ENCODE measurements at places on chromosomes 3 and 15.
A peak's percentile ranks its signal among the peaks of the same experiment; 100 is the strongest.

DNA sequence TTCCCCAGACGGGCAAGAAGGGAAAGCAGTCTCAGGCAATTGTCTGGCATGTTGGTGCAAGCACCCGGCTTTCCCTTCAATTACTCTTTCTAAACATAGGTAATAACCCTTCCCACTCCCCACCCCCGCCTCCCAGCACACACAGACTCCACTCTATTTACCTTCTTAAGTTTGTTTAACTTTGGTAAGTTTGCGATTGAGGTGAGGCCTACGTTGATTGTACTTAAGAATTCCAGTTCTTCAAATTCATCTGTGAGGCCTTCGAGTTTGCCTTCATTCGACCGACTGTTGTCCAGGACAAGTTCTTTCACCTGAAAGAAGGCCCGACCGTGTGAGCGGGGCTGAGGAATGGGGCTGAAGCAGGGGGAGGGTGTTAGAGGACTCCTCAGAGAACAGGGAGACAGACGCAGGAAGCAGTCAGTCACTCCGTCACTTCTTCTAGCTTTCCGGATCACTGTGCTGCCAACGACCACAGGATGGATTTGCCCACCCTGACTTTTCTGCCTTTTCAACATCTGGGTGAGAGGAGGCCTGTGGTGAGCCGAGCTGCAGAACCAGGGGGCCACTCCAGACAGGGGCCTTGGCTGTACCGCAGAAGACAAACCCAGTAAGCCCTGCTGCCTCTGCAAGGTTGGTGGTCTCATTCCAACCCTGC, 33.0 kb downstream of the ANP32A start:
- no peak for DNase-seq

- DNase-seq, result no peak
Observed at GRCh38 chr15:60875681-60876080, 353.4 kb downstream of the RORA start.

GRCh38 chr15:99485992-99486370, 79.8 kb upstream of the MEF2A start:
- DNase-seq, result no peak

GRCh38 chr3:147391781-147392624, 14.3 kb downstream of the ZIC4 start:
- no peak for DNase-seq

DNA sequence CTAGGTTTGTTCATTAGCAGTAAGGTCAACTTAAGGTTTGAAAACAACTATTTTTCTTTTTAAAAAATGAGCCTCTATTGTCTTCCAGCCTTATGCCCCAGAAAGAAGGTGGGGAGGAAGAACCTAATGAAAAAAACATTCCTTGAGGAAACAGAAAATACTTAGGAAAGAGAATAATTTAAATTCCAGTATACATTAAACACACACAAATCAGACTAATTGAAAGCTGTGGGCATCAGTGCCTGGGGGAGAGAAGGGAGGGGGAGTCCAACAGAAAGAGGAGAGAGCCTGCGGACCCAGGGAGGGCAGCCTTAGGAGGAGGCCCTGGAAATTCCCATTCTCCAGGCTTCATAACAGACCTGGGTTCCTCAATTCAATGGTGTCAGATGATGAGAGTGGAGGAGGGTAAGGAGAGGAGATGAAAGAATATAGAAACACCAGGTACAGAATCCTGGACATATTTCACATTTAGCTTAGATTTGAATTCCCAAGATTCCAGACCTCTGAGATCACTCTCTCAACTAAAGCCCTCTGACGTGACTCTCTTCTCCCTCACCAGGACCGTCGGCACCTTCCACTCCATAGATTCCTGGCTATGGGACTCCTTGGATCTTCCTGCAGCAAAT, 320.5 kb upstream of the UMPS start:
- DNase-seq, result no peak

- no peak for DNase-seq
Observed at GRCh38 chr3:132325103-132325606, 7.9 kb downstream of the ACP3 start.

DNA sequence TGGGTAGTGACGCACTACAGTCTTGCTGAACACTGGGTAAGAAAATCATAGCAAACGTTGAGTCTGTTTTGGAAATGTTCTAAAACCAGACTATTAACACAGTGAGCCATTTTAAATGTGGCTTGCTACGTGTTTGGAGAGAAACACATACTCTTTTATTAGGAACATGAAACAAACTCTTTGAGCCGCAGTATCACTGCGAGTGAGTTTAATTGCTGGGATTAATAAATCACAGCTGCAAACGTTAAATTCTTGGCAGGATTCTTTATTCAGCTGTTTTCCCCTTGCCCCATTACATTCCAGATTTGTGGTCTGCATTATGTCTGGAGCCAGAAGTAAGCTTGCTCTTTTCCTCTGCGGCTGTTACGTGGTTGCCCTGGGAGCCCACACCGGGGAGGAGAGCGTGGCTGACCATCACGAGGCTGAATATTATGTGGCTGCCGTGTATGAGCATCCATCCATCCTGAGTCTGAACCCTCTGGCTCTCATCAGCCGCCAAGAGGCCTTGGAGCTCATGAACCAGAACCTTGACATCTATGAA, 33.6 kb downstream of the BTD start:
- no peak for DNase-seq

DNA sequence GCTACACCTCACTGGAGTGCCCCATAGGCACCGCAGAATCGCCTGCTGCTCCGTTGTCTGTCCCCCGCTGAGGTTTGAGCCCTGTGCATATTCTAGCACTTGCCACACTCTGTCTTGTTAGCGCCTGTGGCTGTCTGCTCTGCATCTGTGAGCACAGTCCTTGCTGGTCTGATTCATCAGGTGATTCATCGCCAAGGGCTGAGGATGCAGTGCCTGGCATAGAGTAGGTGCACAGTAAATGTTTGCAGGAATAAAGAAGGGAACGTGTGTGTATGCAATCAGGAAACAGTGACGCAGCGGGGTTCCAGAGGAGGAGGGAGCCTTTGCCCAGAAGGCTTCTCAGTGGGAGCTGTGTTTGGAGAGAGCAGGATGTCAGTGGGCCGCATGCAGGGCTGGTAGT, 124.0 kb upstream of the PLXNA1 start:
- no peak for DNase-seq

DNA sequence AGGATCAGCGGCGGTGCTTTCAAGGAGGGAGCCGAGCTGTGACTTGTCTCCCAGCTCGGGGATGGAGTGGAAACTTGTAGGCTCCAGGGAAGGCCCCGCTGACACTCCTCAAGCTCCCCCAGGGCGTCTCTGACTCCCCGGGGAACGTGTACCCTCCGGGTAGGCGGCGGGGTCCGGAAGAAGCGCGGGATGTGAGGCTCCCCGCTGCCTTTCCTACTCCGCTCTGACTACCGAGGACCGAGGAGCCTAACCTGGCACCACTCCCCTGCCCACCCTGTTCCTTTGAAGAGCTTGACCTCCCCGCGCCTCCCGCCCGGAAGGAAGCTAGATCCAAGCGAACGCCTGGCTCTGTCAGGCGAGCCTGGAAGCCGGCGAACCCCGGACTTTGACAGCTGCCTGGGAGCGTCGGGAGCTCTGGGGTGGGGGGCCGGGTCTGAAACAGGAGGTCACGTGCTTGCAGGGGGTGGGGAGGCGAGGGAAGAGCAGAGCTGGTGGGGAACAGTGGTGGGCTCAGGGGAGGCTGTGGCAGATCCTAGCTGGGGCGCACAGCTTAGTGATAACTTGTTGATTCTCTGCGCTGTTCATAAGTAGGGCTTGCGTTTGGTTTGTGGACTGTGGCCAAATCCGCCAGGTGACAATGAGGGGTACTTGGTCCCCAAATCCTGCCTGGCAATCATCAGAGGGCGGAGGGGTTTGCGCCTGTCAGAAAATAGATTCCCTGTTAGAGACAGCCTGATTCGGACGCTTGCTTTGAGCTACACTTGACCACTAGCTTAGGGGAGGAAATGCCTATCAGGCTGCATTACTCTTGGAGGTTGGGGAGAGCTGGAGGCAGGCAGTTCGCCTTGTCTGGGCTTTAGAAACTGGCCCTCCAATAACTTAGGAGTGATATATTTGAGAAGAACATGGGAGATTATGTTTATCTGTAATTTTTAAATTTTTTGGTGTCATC, 1.2 kb downstream of the CLSTN2 start:
- DNase-seq, result no peak

GRCh38 chr15:56963126-56963525, 44.7 kb downstream of the TCF12 start:
- no peak for DNase-seq

DNA sequence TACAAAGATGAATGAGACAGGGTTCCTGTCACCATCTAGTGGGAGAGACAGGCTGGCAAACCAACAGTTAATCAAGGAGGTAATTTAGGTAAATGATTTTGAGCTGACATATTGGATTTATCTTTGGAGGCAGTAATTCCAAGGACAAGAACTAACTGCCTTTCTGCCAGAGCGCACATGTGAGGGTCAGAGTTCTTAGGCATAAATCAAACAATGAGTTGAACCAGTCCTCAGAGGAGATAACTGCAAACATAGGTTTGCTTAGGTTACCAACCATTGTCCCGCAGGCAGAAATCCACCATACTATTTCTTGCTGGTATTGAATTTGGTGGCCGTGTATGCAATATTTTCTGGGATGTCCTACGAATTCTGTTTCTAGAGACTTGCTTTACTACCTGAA, 14.2 kb upstream of the PPP1R2 start:
- no peak for DNase-seq

DNA sequence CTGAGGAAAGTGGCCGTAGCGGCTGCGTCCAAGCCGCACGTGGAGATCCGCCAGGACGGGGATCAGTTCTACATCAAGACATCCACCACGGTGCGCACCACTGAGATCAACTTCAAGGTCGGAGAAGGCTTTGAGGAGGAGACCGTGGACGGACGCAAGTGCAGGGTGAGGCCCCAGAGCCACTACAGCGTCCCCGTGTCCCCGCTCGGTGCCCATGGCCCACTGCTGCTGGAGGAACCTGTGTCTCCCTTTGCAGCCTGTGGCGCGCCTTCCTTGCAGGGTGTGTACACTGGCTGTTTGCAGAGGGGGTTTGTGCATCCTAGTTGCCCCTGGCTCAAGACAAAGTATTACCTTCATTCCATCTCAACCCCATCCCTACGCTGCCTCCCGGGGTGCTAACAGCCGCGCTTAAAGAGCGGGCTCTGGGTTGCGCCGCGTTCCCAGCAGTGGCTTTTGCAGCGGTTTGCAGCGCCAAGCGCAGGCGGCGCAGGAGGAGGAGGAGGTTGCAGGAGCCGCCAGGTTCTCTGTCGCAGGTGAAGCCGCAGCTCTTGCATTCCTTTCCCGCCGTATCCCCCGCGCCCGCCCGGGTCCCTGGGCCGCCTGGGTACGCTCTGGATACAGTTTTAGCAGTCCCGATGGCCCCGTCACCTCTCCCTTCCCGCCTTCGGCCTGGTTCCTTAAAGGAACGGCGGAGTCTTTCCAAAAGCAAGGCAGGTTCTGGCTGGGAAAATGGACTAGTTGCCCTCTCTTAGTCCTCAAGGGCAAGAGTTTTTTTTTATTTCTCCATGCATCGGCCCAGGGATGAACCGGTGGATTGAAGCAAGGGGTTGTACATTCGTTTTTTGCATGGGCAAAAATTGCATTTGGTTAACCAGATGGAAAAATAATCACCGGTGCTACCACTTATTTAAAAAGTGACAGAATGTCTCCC, 1.2 kb downstream of the CRABP1 start:
- no peak for DNase-seq

DNA sequence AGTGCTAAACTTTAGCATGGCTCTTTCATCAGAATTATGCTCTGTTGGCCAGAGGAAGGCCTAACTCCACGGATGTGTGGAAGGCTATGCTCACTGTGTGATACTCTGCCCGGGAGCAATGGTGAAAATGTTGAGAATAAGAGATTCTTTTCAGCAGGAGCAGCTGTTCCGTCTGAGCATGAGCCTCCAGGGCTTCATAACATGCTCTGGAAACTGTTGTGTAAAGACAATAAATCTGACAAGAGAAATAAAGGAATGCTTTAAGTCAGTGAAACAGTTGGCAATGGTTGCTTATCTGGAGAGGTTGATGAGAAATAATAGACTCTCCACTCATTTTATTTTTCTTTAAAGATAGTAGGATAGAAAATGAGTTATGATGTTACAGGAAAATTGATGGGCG, 269.8 kb downstream of the DIPK2A start:
- DNase-seq, result no peak

GRCh38 chr3:123328851-123329635, 119.8 kb downstream of the ADCY5 start:
- peak; percentile 50 for DNase-seq

- DNase-seq, result no peak
Observed at GRCh38 chr3:69864141-69864540, 124.9 kb downstream of the MITF start.

DNA sequence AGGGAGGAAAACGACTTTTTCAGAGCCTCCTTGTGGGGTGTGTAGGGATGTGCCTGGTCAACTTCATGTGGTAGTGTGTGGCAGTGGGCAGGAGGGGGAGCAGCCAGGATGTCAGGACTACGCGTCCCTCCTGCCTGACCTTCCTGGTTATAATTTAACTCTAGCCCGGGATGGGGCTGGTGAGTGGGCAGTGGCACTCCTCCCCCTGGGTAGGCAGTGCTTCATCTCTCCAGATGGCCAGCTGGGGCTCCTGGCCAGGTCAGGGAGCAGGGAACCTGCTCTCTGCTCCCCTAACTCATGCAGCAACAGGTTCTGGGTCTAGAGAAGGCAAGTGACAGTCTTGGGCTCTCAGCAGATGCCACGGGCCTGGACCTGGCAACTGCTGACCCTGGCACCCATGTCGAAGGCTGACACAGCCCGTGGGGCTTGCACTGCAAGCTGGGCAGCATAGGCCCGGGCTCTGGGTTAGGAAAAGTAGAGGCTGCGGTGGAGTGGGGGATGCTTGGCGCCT, 2.6 kb downstream of the ITIH4 start:
- DNase-seq, result no peak

DNA sequence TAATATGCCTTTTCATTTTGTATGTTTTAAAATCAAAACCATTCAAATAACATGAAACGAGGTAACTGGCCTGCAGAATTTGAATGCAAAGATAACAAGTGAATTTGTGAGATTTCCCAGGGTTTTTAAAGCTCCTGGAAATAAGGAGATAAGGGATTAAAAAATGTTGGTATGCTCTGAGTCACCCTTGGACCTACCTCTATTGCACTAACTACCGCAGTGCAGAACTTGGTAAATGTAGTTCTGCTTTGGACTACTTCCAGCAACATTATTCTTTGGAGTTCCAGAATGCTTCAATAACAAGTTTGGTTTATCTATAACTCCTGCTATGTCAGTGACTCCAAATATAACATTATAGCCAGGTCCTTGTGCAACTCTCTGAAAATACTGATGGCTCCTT, 201.7 kb downstream of the GAP43 start:
- DNase-seq, result no peak

GRCh38 chr15:44101944-44102343, 93.1 kb downstream of the FRMD5 start:
- no peak for DNase-seq

Measured in stimulated activated CD4-positive, alpha-beta T cell treated with anti-CD3 and anti-CD28 coated beads, Interleukin-4, amount 100 ng/mL, for 4 hours (primary cell).